Small intestine (tissue), 16 donors: ENCODE measurements at places on chromosomes 5 and 9. TPM values are rescaled to one million over a fixed set of nuclear protein-coding genes. Genes with fewer than 3 reads are reported as not detected.
A peak's percentile ranks its signal among the peaks of the same experiment; 100 is the strongest.

- DNase-seq = no peak
- no peaks in the 10 kb centered on the region for H3K27me3 ChIP-seq
- no peaks in the 10 kb centered on the region for H3K36me3 ChIP-seq
- H3K4me1 ChIP-seq = peaks cover 3% of the 10 kb centered on the region
- no peak overlapping the region for H3K27ac ChIP-seq
- H3K4me3 ChIP-seq = no peak overlapping the region
These were observed 86.7 kb downstream of the PSD2 start for GRCh38 chr5:139882316-139882715.

DNA sequence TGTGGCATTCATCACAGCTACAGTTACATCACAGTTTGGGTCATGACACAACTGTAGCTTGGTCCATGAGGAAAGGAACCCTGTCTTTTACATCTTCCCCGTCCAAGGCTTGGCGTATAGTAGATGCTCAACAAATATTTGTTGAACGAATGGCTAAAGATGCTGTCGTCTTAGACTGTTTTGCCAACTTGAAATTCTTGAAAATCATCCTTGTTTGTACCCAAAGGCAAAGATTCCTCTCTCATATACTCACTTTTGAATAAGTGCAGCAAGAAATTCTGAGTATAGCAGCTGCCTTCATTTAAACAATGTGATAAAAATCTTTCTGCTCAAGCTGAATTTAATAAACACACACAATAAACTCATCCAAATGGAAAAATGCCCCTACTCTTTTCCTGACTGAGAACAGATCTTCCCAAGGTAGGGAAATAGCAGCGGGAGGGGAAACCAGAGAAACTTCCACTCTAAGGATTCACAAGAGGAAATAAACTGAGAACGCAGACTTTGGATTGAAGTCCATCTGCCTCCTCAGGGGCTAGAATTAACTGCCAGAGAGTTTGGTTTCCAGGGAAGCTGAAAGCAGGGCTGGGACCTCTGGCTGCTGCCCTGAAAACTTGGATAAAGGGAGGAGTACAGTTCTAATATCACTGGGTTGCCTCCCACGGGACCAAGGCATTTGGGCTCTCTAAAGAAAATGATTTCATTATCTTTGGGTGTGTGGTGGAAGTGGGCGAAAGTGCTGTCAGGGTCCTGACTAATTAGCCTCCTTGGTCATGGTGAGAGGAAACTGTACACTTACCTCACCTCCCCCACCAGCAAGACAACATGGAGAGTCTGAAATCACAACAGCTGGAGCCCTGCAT, 99.1 kb downstream of the DPYSL3 start:
- no peaks in the 10 kb centered on the region for H3K27me3 ChIP-seq
- no peak overlapping the region for H3K27ac ChIP-seq
- no peaks in the 10 kb centered on the region for H3K36me3 ChIP-seq
- peaks cover 7% of the 10 kb centered on the region for H3K4me1 ChIP-seq
- no peak for DNase-seq

- DNase-seq = no peak
- no peak overlapping the region for H3K27ac ChIP-seq
- H3K27me3 ChIP-seq = no peaks in the 10 kb centered on the region
- no peak overlapping the region for H3K4me3 ChIP-seq
These were observed 84.6 kb upstream of the ANXA1 start for GRCh38 chr9:73067074-73067473.

- H3K36me3 ChIP-seq = no peaks in the 10 kb centered on the region
- H3K27ac ChIP-seq = peak overlapping the region; percentile 42
- H3K27me3 ChIP-seq = no peaks in the 10 kb centered on the region
- no peak overlapping the region for H3K4me3 ChIP-seq
- no peaks in the 10 kb centered on the region for H3K4me1 ChIP-seq
These were observed 62.5 kb downstream of the FXN start for GRCh38 chr9:69097923-69098593.

DNA sequence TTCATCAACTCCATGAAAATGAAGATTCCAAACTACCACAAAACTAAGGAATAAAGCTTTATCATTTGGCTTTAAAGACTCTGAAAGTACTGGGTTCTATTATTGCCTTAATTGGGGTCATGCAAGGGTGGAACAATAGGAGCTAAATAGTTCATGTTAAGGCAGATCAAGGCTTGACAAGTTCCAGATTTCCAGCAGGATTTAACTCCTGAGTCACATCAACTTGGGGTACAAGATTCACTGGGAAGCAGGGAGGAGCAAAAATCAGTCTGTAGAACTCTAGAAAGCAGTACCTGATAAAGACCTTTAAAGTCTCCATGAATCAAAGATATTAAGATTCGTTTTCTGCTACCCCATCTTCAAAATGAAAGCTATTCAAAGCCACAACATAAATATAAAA, 41.9 kb upstream of the GLRX start:
- no peak overlapping the region for H3K4me3 ChIP-seq
- H3K27ac ChIP-seq = no peak overlapping the region
- H3K36me3 ChIP-seq = no peaks in the 10 kb centered on the region
- DNase-seq = no peak
- peaks cover 45% of the 10 kb centered on the region for H3K4me1 ChIP-seq
- H3K27me3 ChIP-seq = no peaks in the 10 kb centered on the region

CAMK4 gene
- polyA plus RNA-seq = 0.89 TPM

CER1 gene
- 0.04 TPM for polyA plus RNA-seq

IL3 gene
- not detected for polyA plus RNA-seq

SLC6A3 gene
- not detected for polyA plus RNA-seq
